ENCODE measurements at places on chromosomes 4 and X.

- ATAC-seq: peak; percentile 79
These were observed 23.3 kb downstream of the ARHGAP24 start for GRCh38 chr4:85498068-85498733.

GRCh38 chrX:135477576-135477975, 42.9 kb upstream of the INTS6L start:
- no peak for ATAC-seq

DNA sequence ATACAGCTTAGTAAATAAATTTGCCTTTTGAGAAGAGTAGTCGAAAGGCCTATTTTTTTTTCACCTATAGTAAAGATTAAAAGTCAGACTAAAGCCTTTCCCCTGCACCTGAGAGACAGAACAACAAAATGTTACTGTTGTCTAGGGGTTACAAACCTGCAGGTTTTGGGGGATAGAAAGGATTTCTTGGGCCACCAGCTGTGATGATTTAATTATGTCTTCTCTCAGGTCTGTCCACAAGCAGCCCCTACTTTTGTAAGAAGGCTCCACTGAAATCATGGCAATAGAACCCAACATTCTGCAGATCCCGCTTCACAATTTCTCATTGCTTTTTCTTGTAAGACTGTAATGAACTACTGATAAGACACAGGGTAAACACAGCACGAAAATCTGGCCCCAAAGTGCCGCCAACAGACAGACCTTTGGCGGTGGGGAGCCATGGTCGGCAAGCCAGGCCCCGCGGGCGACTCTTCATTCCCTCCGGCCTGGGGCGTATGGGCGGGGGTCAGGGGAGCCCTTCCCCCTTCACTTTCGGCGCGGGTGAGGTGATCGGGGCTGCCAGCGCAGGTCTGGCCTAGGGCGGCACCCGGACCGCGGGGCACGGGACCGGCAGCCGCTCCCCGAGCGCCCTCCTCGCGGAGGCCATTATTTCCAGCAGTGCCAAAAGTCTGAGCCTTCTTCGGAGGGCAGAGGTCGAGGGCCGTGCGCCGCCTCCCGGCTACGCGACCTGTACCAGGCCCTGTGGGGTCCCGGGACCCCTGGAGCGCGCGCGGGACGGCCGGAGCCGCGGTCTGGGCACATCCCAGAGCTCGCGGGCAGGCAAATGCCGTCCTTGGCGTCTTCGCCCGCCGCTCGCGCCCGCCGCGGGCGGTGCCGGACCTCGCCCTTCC, 812 bp upstream of the KDM6A start:
- ATAC-seq: peak; percentile 48

- ATAC-seq: peak; percentile 64
These were observed 191.4 kb downstream of the SPRY1 start for GRCh38 chr4:123587983-123588494.

GRCh38 chrX:50068893-50069292, 131.9 kb downstream of the AKAP4 start:
- ATAC-seq: no peak

DNA sequence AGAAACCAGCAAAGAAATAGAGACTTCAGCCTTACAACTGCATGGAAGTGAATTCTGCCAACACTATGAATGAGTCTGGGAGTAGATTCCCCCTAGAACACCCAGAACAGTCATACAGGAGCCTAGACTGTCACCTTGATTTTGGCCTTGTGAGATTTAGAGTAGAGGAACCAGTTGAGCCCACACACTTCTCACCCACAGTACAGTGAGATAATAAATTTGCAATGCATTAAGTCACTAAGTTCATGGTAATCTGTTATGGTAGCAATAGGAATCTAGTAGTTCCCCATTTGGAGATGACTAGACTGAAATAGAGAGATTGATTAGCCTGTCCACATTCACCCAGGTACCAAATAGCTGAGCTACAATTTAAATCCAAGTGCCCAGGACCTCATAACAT, 59.0 kb downstream of the FAM13A start:
- no peak for ATAC-seq

- ATAC-seq: no peak
These were observed 25.9 kb downstream of the CFAP299 start for GRCh38 chr4:80361329-80361900.

DNA sequence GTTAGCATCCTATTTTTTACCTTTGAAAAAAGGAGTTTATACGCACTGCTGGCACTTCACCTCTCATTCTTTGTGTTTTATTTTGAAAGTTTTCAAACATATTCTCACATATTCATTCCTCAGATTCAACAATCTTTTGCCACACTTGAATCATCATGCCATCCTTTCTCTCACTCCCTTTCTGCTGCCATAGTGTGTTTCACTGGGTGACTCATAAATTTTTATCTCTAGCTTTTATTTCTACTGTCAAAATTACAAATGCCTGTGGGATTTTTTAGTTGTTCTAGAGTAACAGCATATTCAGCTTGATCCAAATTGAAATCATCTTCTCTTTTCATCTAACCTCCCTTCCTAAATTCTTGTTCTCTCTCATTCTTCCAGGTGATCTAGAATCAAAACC, 28.0 kb downstream of the MFSD8 start:
- no peak for ATAC-seq

DNA sequence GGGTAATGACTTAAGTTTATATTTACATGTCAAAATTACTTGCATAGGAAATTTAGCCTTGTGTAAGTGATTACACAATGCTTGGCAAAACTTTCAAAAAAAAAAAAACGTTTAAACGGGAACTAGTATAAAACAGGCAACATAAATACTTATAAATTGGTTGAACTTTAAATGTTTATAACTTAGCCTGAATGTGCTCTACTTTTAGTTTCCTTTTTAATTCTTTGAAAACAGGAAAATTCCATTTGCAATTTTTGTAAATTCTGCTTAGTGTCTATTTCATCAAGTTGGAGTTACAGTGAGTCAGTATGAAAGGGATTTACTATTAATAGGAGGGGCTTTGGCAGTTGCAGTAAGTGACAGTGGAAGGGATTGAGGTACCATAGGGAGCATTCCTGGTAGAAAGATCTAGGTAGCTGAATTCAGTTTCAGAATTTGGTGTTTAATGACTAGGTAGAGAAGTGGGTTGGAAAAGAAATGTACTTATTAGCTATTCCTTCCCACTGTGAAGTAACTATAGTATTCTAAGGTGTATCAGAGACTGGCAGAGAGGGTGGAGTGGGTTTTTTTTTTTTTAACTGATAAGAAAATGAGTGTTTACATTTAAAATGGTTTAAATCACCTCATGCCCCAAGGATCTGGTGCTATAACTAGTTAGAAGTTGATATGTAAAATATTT, 2.8 kb downstream of the STAG2 start:
- no peak for ATAC-seq

- no peak for ATAC-seq
These were observed 51.1 kb downstream of the LEF1 start for GRCh38 chr4:108117418-108118182.

DNA sequence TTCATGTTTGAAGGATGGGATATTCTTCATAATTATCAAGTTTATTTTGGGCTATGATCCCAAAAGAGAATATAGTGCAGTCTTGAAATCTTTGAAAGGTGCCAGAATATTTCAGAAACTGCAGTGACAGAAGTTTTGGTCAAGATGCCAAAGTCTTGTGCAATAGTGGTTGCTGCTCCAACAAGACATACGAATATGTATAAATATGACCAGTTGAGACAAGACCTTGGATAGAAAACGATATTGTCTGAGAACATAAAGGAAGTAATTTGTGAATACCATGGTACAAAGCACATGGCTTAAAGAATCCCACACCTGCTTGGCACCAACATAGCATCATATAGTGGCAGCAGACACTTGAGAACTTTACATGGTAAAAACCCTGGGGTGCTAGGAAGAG, 48.6 kb upstream of the AMELX start:
- peak; percentile 42 for ATAC-seq

DNA sequence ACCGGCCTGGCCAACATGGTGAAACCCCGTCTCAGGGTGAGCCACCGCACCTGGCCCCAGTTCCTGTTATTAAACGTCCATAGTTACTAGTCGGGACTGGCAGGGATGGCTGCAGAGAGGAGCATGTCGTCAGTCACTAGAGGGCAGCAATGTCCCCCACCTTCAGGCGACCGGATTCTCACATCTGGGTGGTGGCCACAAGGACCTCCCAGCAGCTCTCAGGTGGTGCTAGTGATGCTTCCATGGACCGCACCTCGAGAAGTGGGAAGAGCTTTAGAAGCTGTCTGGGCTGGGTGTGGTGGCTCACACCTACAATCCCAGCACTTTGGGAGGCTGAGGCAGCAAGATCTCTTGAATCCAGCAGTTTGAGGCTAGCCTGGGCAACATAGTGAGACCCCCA, 13.3 kb upstream of the IL3RA start:
- peak; percentile 31 for ATAC-seq

GRCh38 chr4:184450045-184450444, 24.3 kb downstream of the IRF2 start:
- no peak for ATAC-seq

DNA sequence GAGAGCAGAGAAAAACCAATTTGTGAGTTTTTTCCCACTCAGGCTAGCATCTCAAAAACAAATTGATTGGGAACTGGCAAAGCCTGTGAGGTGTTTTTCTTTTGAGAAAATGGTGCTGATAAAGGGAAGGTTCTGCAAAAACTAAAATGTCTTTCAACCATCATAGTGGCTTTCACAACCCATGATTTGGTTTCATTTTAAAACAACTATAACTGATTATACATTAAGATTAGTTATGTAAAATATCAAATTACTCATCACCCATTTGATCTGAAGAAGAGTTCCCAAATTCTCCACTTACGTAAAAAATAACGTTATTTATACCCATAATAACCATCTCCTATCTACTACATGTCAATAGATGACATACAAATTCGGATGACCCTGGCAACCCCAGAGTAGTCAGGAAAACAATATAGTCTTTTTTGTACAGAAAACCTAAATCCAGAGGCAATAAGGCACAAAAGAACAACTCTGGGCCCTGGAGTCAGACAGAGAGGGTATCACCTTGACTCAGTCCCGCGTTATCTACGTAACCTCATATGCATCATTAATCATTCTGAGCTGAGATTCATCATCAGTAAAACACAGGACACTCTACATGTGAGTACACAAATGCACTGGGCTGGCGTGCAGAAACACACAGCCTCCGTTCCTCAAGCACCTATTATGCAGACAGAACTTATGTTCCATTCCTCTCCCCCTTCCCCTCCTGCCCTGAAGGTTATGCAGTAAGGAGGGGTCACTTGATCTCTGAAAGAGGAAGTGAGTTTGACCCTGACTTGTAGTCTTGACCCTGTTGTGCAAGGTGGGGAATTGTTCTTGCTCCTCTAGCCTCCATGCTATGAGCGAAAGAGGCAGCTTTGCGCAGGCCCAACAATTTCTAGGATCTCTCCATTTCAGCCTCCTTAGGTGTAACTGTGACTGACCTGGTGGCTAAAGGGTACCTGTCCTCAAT, 82.2 kb downstream of the SLC9A7 start:
- ATAC-seq: no peak

DNA sequence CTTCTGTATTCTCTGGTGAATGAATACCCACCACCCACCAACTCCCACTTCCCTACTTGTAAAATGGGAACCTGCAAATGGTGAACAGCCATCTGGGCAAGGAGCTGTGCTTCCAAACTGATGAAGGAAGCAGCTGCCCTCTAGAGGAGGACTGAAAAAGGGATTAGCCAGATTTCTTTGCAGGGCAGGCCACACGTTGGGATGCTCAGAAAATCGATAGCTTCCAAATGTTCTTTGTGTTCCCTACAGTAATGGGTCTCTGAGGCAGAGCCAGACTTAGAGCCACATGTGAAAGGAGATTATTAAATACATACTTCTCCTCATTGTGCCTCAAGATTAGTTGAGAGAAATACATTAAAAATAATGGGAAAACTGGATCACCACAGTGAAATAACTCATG, 39.3 kb upstream of the LPAR4 start:
- no peak for ATAC-seq

GRCh38 chr4:152850377-152850776, 70.6 kb downstream of the ARFIP1 start:
- ATAC-seq: peak; percentile 57

DNA sequence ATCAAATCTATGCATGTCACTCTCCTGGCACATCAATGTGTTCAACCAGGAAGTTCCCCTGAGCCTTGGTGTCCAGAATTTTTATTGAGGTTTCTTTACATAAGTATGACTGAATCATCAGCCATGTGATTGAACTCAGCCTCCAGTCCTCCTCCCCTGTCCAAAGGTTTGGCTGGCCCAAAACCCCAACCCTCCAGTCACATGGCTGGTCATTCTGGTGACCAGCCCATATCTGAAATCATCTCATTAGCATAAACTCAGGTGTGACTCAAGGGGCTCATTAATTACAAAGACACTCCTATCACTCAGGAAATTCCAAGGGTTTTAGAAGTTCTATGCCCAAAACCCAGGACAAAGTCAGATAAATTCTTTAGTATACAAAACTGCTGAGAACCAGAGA, 20.6 kb upstream of the SUPT20HL2 start:
- no peak for ATAC-seq

DNA sequence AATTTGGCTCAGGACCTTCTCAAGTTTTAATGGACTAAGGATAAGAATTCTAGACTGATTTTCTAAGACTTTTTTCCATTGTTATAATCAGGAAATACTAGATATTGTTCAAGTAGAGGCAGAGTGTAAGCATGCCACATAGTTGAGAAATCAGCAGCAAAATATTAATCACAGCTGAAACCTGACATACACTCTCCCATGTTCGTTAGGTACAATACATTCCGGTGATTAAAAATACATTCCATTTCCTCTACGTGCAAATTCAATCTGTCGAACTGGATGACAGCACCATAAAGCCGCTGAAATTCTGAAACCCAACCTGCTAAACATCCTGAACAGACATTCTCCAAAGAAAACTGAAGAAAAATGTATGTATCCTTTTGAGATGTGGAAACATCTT, 587.6 kb upstream of the DIPK2B start:
- no peak for ATAC-seq

DNA sequence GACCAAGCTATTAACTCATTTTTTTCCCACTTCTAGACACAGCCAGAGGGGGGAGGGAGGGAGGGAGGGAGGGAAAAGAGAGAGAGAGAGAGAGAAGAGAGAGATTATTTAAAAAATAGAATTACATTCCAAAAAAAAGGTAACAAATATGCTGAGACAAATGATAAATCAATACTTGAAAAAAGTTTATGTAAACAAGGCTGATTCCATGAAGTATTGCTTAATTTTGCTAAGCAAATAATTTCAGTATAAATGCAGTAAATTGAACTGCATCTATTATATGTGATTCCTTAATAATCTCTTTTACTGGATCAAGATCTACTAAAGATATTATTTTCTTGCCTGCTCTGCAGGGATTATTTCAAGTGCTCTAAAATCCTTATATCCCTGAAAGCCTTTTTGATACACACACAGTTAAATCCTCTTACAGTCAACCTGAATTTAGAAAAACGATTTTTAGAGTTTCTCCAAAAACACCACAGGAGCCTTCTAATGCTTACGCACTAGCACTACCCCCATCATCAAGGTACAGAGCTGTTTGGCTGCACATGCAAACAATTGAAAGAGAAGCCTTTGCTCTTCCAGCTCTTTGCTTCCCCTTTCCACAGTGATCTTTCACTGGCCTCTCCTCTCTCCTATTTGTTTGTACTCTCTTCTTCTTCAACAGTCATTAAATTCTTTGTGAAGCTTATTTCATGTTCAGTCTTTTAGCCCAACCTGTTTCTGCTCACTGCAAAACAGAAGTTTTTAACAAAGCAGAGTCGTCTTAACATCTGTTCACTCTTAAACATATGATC, 426.3 kb upstream of the FAM241A start:
- ATAC-seq: no peak
